Inflammatory macrophage (primary cell): ENCODE measurements at places on chromosomes 13 and 19.

GRCh38 chr13:69565334-69565733, 542.3 kb upstream of the ATXN8OS start:
- no peak for DNase-seq

DNA sequence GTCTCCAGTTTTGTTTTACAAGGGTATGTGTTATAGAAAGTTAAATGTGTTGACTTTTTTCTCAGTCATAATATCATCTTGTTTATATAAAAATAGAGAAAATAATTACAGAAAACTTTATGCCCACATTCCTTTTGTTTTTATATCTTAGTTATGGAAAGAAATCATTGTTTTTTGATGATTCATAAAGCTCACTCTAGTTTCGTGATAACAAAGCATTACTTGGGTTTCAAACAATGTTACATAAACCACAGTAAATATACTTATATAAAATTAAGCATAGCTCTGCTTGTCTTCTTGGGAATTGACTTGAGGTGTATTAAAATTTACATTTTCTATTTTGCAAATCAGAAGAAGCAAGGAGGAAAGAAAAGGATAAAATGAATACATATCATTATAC, 111.8 kb downstream of the SGCG start:
- no peak for DNase-seq

DNA sequence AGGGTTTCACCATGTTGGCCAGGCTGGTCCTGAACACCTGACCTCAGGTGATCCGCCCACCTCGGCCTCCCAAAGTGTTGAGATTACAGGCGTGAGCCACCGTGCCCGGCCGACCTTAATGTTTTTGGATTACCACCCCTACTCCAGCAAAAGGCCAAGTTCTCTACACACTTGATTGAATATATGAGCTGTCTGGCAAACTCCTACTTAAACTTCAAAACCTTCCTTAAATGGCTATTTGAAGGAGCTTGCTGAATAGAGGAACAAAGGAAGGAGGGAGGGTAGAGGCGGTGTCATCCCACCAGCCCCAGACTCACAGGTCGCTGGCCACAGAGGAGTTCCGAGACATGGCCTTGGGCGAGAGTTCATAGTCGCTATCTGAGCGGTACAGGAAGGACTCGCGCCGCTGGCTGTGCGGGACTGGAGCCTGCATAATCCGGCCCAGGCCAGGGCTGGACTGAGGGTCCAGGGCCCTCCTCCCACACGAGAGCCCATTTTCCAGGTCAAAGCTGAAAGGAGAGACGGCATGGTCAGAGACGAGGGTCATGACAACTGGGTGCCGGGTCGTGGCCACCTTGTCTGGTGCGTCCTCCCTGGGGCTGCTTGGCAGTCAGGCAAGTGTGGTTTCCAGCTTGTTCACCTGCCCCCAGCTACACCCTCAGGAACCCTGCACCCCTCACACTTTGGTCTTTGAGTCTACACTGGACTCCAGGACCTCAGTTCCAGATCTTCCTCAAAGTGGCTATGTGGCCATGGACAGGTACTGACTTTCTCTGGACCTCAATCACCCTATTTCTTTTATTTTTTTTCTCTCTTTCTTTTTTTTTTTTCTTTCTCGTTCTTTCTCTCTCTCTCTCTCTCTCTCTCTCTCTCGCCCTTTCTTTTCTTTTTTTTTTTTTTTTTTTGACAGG, 4.2 kb downstream of the PDE4C start:
- DNase-seq = no peak

- no peak for DNase-seq
Observed at GRCh38 chr19:15576526-15577156, 38.4 kb upstream of the CYP4F8 start.

GRCh38 chr13:51976423-51976822, 34.8 kb downstream of the ATP7B start:
- DNase-seq = no peak

DNA sequence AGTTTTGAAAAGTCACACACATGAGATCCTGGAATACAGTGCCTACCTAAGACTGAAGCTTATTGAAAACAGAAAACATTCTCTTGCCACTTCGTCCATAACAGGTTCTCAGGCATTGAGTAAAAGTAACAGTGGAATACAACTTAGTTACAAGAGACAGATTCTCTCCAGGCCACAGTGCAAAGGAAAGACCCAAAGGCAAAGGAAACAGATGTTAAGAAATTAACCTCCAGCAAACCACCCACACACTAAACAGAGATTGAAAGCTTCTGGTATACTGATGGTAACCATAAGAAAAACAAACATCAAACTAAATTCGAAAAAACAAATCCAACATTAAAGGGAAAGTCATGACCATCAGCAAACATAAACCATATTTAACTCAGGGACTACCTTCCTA, 914.7 kb downstream of the SLITRK5 start:
- DNase-seq = no peak

DNA sequence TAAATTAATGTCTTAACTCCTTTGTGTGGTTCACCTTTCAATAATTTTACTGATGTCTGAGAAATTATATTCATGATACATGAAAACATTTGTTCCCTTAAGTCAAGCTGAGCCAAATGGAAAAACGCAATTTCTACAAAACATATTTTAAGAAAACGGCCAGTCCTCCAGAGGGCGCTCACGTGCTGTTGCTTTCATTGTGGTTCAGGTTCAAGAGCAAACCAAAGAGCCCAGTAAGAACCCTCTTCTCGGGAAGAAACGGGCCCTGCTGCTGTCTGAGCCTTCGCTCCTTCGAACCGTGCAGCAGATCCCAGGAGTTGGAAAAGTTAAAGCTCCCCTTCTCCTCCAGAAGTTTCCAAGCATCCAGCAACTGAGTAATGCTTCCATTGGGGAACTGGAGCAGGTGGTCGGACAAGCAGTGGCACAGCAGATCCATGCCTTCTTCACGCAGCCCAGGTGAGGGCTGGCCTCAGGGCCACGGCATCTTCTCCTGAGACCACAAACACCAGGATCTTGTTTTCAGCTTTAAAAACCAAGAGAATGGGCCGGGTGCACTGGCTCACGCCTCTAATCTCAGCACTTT, 4.3 kb downstream of the FAAP24 start:
- DNase-seq = peak; percentile 65

DNA sequence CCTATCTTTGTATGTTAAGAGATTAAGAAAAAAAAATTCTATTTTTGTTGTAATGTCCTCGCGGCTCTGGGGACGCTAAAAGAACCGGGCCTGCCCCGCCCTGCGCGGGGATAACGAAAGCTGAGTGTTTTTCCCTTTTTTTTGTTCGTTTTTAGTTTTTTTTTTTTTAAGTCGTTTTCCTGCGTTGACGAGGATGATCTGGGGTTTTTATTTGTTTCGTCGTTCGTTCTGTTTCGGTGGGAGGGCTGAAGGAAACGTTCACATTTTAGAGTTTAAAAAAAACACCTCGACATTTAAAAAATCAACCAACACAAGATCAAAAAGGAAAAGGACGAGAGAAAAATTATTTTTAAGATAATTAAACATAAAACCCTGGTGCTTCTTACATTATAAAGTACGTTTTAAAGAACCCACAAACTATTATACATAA, 5.6 kb downstream of the LYL1 start:
- peak; percentile 17 for DNase-seq

GRCh38 chr13:23087880-23088279, 92.9 kb upstream of the SGCG start:
- peak; percentile 32 for DNase-seq

DNA sequence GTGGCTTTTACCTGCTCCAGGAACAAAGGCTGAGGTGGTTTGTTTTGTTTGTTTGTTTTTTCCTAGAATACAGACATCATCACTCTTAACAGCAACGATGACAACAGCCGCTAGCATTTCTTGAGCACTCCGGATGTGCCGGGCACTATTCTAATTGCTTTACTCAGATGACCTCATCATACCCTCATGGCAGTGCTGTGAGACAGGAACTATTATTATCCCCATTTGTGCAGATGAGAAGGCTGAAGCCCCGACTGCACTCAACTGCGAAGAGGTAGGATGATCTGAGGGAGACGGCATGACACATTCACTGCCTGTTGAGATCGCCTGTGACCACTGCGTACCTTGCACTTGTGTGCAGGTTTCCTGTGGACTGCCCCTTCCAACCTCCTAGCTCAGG, 66.5 kb downstream of the CCDC70 start:
- DNase-seq = no peak

- peak; percentile 94 for DNase-seq
Observed at GRCh38 chr13:91154558-91155353, 192.7 kb upstream of the MIR17HG start.

- DNase-seq = no peak
Observed at GRCh38 chr13:67367399-67367798, 137.3 kb upstream of the PCDH9 start.

DNA sequence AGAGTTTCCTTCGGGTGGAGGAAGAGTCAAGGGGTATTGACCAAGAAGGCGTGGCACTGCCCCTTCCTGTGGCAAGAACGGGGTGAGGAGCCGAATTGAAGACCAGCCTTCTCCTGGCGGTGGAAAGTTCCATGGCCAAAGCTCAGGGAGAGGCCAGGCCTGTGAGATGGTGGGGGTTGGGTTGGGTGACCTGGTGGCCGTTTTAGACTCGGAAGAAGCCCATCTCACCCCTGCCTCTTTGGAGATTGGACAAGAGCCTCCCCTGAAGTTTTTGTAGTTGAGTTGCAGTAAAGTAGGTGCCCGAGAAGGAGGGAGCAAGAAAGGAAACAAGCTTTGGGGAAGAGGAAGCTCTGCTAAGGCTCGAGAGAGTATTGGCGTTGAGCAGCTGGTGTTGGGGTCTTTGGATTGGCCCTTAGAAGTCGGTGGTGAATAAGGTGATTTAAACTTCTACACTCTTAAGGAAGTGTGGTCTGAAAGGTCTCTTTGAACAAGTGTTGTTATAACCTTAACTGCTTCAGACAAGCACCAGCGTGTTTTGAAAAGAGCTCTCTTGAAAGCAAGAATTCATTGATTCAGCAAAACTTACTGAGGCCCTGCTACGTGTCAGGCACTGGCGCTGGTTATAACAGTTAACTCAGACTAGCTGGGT, 964 bp downstream of the SPINT2 start:
- peak; percentile 39 for DNase-seq

- DNase-seq = peak; percentile 56
Observed at GRCh38 chr19:15776991-15777970, 10.2 kb upstream of the OR10H5 start.

- DNase-seq = no peak
Observed at GRCh38 chr13:20492641-20493040, 33.0 kb downstream of the CRYL1 start.

DNA sequence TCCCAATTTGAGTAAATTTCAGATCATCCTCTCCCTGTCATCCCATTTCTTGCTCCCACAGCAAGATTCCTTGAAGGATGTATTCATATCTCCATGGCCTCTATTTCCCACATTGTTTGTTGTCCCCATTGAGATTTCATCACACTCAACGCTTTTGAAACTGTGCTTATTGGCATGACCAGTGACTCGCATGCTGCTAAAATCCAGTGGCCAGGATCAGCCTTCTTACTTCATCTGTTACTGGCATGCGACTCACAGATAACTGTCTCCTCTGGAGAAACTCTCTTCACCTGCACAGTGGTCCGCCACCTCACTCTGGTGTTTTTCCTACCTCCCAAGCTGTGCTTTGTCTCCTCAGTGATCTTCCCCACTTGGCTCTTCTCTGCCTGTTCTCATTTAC, 95.8 kb downstream of the WASF3 start:
- DNase-seq = no peak

GRCh38 chr19:50430888-50431342, 1.8 kb upstream of the MYBPC2 start:
- DNase-seq = no peak

- no peak for DNase-seq
Observed at GRCh38 chr19:8302734-8303133, 5.4 kb downstream of the CD320 start.

GRCh38 chr13:79197933-79198332, 208.1 kb downstream of the RBM26 start:
- no peak for DNase-seq

GRCh38 chr13:94661406-94661805, 50.9 kb downstream of the SOX21 start:
- no peak for DNase-seq

GRCh38 chr13:62250501-62251201, 835.0 kb upstream of the PCDH20 start:
- DNase-seq = no peak

GRCh38 chr13:93290503-93290902, 63.9 kb downstream of the GPC6 start:
- DNase-seq = no peak

DNA sequence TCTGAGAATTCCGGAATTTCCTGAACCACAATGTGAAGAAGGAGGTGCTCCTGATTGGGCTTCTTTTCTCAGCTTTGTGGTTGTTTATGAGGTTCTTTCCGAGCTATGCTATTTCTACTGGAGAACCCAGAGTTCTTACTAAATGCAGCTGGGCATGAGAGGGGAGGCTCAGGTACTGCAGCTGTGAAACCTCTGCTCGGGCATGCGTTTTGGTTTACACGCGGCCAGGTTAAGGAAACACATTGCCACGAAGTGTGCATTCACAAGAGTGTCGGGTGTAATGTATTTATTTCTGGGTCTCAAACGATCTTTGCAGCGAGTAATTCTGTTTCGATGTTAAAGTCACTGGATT, 661 bp upstream of the MIR17HG start:
- no peak for DNase-seq

- DNase-seq = no peak
Observed at GRCh38 chr19:32773126-32773525, 53.6 kb downstream of the TDRD12 start.

DNA sequence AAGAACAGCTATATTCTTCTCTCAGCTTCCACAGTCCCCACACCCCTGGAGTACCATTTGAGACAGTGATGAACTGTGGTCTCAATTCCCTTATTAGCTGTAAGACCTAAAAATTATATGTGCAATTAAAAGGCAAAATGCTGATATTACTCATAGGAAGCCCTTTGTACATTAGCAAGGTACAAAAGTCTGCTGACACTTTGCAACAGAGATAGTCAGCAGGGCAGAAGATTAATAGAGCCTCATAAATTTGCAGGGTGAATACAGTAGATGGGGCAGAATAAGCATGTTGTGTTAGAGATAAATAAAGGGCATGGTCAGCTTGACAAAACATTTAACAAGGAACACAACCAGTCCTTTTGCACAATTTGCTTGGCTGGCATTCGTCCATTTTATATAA, 210.0 kb upstream of the OBI1 start:
- DNase-seq = no peak

GRCh38 chr19:7230826-7231225, 63.4 kb downstream of the INSR start:
- DNase-seq = no peak

DNA sequence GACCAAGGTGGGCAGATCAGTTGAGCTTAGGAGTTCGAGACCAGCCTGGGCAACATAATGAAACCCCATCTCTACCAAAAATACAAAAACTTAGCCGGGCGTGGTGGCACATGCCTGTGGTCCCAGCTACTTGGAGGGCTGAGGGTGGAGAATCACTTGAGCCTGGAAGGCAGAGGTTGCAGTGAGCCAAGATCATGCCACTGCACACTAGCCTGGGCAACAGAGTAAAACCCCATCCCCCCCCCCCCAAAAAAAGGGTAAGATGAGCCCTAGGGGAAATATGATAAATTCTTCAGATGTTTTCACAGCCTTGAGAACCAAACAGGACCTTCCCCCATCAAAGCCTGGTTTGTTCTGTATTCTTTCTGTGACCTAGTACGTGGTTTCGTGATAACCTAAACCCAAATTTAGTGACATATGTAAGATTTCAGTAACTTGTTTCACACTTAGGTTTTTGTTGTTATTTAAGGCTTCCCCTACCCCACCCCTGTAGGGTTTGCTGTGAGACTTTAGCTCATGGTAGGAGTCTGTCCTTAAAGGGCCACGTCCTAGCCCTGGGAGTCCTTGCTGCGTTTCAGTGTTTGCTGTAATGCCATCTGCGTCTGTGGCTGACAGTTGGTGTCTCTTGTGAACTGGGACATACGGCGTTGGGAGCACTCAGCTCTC, 49.6 kb downstream of the MYO9B start:
- no peak for DNase-seq

- no peak for DNase-seq
Observed at GRCh38 chr19:19232261-19232721, 20.5 kb downstream of the NCAN start.
